Fibroblast of gingiva (primary cell): ENCODE measurements at places on chromosomes 1 and 21.
A peak's percentile ranks its signal among the peaks of the same experiment; 100 is the strongest.

GRCh38 chr1:26078286-26079177 is 11.1 kb upstream of the TRIM63 start:
- DNase-seq: no peak

GRCh38 chr1:38287036-38287435 is 240.4 kb upstream of the POU3F1 start:
- no peak for DNase-seq

- DNase-seq: peak; percentile 87
Observed at GRCh38 chr1:100530880-100531487, 7.0 kb upstream of the GPR88 start.

- no peak for DNase-seq
Observed at GRCh38 chr1:151124763-151125403, 21.5 kb downstream of the SEMA6C start.

GRCh38 chr1:23745515-23745914 is 2.2 kb downstream of the ELOA start:
- DNase-seq: peak; percentile 45

- no peak for DNase-seq
Observed at GRCh38 chr1:222784916-222785315, 29.9 kb upstream of the DISP1 start.

- DNase-seq: peak; percentile 29
Observed at GRCh38 chr1:219492717-219493116, 120.2 kb downstream of the ZC3H11B start.

- peak; percentile 63 for DNase-seq
Observed at GRCh38 chr1:171267391-171267790, 19.1 kb downstream of the FMO1 start.

GRCh38 chr1:4179914-4180735 is 280.1 kb upstream of the C1orf174 start:
- DNase-seq: no peak

DNA sequence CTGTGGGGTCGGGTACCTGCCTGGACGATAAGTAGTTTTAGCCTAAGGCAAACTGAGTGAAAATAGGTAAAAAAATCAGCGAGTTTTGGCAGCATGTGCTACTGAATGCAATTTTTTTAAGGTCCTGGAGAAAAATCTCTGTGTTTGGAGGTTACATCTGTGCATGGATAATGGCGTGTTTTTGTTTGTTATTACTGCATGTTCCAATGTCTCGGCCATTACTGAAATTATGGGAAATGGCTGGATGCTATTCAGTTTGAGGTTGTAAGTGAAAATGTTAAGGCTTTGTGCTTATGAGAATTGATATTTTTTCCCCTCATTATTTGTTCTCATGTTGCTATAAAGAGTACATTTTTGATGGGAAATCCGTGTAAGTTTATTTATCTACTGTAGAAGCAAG is 441.7 kb downstream of the PRDM2 start:
- DNase-seq: no peak

DNA sequence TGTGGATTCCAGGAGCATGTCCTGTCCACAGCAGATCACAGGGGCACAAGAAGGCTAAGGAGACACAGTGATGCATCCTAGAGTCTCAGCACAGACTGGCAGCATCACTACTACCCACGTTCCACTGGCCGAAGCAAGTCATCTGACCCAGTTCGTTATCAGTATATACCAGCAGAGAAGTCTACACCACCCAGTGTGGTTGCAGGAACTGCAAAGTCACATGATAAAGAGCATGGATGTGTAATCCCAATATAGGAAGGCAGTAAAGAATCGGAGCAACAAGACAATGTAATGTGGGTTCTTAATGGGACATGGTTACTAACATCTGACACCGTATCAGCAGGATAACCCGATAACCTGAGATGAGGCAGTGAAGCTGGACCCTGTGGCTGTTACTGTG is 246.6 kb downstream of the RRAGC start:
- DNase-seq: no peak

DNA sequence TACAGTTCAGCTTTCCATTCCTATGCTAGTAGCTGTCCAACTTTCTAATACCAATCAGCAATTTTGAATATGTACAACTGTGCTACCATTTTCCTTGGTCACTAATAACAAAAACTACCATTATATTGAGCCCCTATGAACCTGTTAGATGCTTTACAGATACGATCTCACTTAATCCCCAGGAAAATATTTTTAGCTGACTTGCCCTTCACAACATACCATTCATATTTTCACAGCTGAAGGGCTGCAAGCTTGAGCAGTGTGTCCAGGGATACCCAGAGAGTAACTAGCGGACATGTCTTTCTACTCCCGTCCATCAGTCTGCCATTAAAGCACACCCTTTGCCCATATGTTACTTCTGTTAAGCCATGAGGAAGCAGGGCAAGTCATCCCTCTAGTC is 140.5 kb downstream of the SPATA46 start:
- DNase-seq: no peak

GRCh38 chr1:3419415-3420204 is 34.9 kb upstream of the ARHGEF16 start:
- no peak for DNase-seq

GRCh38 chr21:43376478-43376882 is 50.5 kb downstream of the SIK1 start:
- no peak for DNase-seq

- no peak for DNase-seq
Observed at GRCh38 chr1:162916407-162916806, 55.4 kb upstream of the CCDC190 start.

GRCh38 chr21:38766987-38767722 is 38.6 kb upstream of the ETS2 start:
- DNase-seq: no peak

DNA sequence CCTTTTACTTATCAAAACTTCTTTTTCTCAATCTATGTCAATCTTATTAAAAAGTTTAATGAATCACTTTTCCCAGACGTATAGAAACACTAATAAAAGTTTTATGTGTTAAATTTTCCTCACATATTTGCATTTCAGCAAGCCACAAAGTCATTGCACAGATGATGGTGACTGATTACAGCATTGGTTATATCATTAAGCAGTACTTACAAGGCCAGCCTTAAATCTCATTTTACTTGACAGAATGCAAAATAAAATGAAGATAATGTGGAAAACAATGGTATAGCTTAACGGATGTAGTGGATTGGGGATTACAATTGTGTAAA is 39.5 kb downstream of the TMEM200B start:
- DNase-seq: no peak

- DNase-seq: no peak
Observed at GRCh38 chr1:190399233-190399632, 78.4 kb downstream of the BRINP3 start.

GRCh38 chr1:52266507-52266906 is 99.5 kb downstream of the CC2D1B start:
- DNase-seq: no peak

DNA sequence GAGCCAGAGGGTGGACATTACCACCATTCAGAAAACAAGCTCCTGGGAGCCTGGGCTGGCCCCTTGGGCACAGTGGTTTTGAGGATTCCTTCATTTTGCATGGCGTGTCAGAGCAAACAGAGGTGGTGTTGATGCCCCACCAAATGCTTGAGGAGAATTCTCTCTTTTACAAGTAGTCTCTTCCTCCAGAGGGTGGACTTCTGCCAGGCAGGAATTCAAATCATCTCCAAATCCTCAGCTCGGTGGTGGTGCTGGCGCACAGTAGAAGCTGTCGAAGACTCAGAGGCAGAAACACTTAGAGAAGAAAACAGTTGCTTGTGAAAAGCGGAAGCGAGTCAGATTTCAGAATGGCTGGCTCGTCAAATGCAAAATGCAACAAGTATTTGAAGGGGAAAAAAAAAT is 3.4 kb upstream of the CHI3L1 start:
- no peak for DNase-seq

- no peak for DNase-seq
Observed at GRCh38 chr1:41447995-41448770, 36.3 kb downstream of the EDN2 start.

- DNase-seq: peak; percentile 24
Observed at GRCh38 chr1:13732971-13733667, 33.1 kb downstream of the PRDM2 start.

DNA sequence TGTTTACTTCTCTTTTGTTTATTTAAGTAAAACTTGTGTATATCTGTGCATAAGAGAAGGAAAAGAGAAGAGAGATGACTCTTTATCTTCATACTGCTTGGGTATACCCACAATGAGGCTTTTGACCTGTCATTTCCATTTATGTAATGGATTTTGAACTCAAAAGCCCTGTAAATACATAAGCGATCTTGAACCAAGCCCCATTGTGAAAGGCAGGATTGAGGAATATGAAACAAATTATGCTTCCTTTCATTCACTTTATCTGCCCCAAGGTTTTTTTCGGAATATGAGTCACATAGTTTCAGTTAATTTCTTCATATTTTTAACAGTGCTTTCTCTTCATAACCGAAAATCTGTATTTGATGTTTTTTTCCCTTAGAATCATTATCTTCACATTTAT is 21.4 kb downstream of the CNST start:
- peak; percentile 87 for DNase-seq

DNA sequence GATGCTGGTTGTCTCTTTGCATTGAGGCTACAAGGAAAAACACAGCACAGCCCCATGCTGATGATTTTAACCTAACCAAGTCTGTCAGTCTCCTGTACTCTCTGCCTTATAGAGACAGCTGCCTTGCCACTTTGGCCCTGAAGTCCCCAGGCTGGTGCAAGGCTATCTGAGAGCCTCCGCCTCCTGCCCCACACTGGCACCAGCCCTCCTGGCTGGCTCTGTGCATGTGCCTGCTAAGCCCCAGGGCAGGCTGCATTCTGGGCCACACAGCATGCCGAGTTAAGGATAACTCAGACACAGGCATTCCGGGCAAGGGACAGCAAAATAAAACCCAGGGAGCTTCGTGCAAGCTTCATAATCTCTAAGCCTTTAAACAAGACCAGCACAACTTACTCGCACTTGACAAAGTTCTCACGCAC is 910 bp downstream of the RUNX1 start:
- peak; percentile 48 for DNase-seq

GRCh38 chr21:42479582-42479981 is 16.4 kb downstream of the RSPH1 start:
- DNase-seq: no peak

DNA sequence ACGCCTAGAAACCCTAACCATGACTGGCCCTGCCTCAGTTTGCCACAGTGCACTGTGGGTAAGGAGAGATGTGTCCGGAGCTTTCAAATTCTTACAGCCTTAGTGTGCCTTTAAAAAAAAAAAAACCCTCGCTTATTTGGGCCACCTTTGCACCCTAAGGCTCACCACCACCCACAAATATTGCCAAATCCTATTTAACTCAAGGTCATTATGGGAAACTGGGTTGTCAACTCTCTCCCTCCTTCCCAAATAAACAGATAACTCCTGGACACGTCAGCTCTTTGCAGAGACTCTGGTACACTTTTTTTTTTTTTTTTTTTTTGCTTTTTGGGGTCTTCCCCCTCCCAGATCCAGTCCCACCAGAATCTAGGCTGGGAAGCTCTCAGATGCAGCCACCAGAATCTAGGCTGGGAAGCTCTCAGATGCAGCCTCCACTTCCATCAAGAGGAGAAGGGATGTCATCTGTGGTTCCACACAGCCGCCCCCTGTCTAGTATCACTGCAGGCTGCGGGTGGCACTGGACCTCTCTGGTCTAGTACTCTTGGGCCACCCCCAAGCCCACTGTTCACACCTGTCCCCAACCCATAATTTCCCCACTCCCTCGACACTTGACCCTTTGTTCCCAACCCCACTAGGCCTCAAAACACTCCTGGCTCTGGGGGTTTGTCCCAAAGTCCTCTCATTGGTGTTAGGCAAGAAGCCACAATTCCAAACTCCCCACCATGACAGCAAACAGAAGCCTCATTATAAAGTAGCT is 3.4 kb downstream of the DHRS3 start:
- no peak for DNase-seq
